ENCODE measurements at places on chromosomes 2 and 18.

DNA sequence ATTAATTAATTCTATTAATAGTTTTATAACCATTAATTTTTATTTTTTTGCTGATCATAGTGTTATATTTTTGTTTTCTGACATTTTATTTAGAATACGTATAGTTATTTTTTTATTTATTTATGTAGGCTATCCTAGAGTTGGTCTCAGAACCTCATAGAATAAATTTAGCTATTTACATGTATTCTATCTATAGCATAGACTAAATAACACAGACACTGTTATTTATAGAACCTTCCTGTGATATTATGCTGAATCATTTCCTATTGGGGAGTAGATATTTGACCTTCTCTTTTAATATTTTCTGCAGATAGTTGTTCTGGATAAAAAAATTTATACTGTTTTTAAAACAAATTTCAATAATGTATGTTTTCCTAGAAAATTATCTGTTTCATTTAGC lies 20.2 kb downstream of the ARHGEF33 start:
- no peak for DNase-seq

GRCh38 chr2:37802899-37803379 lies 122.1 kb upstream of the RMDN2 start:
- no peak for DNase-seq

GRCh38 chr2:189913821-189914220 lies 129.6 kb downstream of the PMS1 start:
- DNase-seq = no peak

- DNase-seq = no peak
Measured at GRCh38 chr2:101796825-101797600, 99.5 kb downstream of the MAP4K4 start.

DNA sequence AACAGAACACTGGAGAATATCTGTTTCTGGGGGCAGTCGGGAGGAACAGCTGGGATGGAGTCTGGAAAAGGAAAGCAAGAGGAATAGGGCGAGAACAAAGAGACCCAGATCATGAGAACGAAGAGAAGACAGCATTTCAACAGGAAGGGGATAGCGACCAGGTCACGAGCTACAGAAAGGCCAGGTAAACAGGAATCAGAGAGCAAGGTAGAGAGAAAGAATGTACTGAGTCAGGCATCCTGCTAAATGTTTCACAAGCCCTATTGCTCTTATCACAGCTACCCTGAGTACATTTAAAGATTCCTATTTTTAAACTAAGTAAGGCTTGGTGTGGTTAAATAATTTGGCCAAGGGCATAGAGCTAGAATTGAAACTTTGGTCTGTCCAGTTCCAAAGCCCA lies 254.9 kb upstream of the RAB12 start:
- no peak for DNase-seq

GRCh38 chr2:135091681-135092080 lies 39.6 kb downstream of the RAB3GAP1 start:
- DNase-seq = no peak

DNA sequence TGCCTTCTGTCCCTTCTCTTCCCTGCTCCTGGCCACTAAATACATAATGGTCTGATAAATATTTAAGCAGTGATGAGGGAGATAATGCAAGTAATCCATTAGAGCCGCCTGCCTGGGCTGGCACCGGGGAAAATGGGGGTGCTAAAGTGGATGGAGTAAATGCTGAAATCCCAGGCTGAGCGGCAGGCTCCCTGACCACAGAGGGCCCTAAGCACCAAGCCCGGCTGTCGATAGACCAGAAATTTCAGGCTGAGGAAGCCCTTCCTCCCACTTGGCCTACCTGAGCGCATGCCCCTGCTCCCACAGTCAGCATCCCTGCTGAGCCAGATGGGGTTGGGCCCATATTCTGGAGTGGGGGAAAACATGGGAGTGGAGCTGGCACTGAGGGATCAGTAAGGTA lies 197.5 kb upstream of the SKOR2 start:
- no peak for DNase-seq

GRCh38 chr2:172489681-172490080 lies 62.3 kb downstream of the ITGA6 start:
- DNase-seq = no peak

- no peak for DNase-seq
Measured at GRCh38 chr2:100780203-100781008, 39.5 kb upstream of the NPAS2 start.

DNA sequence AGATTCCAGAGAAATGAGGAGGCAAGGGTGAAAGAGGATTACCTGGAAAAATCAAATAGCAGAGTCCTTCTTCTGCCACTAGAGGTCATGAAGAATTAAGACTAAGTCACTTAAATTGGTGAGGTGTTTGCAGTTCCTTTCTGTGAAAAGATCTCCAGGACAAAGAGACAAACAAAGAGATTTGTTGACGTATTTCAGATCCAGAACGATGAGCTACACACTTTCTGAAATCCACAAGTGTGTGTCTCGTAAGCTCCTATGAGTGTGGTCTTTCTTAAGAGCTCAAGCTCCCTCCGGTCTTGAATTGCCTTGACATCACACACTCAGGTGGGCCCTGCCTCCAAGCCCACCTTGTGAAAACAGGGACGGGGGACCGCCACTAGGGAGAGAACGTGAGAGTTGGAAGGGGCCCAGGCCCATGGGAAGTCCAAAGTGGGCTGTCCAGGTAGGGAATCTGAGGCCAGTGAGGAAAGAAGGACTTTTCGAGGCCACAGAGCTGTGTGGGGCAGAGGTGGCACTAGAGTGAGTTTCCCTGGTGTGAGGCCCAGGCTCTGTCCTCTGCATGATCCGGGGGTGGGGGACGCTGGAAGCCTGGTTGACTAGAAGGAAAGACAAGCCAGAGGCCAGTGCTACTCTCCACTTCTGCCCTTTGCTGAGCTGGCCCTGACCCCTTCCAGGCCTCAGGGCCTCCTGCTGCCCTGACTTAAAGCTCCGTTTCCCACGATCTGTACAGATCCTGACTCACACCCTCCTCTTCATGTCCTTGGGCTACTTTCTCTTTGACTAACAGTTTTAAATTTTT lies 168.1 kb upstream of the NCK2 start:
- DNase-seq = no peak

GRCh38 chr2:230927711-230928341 lies 2.8 kb upstream of the GPR55 start:
- DNase-seq = no peak

DNA sequence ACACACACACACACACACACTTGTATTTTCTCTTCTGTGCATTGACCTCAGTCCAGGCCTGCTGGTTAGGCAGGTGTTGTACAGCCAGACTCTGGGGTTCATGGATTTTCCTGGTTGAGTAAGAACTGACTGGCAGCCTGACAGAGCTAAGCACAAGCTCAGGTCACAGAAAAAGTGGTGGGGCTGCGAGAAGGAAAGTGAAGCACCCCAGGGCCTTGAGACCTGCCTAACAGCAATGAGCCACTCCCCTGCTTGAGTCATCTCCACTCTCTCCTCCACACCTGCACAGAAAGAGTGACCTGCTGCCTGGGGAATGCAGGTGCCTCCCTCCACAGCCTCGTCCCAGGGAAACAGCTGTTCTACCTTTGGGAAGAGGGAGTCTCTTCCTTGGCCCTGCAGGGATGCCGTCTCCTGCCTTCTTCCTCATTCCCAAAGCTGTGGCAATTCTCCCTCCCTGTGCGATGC lies 91.4 kb upstream of the LGALSL start:
- DNase-seq = no peak

All from osteocyte (in vitro differentiated cells).